SJSA1 (cell line): ENCODE measurements at places on chromosomes 11 and 22. TPM values are rescaled to one million over a fixed set of nuclear protein-coding genes. Genes with fewer than 3 reads are reported as not detected.

Gene RAB3IL1
- 1.8 and 3.0 TPM in 2 replicates for total RNA-seq

Gene JAML
- not detected in 2 replicates for total RNA-seq

Gene OR6A2
- not detected in 2 replicates for total RNA-seq

Gene LRRC10B
- total RNA-seq = not detected in 2 replicates

Gene P2RX6
- 0.05 and 0.16 TPM in 2 replicates for total RNA-seq

Gene HIKESHI
- 35.0 and 53.5 TPM in 2 replicates for total RNA-seq

DNA sequence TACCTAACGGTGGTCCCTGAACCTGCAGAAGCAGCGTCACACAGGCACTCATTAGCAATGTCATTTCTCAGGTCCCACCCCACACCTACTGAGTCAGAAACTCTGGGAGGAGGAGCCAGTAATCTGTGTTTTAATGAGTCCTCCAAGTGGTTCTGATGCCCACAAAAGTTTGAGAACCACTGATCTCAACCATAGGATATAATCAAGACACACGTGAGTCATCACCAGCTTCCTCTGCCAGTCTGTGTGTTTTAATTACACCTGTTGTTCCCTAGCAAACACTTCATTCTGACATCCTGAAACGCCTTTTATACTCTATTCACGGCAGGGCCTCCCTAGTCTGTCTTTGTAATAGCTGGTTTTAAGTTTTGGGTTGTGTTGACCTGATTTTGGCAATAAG is 5.8 kb downstream of the TECTA start:
- peaks cover 2% of the 10 kb centered on the region; the same call in 1 of the 2 replicates for H3K27me3 ChIP-seq
- H3K27ac ChIP-seq = no peak overlapping the region
- H3K4me1 ChIP-seq = no peaks in the 10 kb centered on the region
- no peaks in the 10 kb centered on the region for H3K36me3 ChIP-seq
- no peak overlapping the region for H3K4me3 ChIP-seq
- DNase-seq = no peak

DNA sequence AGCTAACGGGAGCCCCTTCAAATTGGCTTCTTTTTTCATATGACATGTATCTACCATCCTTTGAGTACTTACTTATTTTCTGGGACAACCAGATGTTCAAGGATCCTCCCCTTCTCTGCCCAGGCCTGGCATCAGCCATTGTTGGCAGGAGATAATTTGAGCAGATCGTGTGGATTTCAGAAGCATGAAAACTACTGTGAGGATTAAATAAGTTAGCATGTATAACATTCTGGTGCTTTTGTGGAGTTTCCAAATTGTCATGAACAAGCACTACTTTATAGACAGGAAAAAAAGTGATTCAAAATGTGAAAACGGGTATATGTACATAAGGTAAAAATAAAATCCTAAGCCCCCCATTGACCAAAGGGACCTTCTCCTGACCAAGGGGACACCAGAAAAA is 2.1 kb upstream of the NADSYN1 start:
- H3K27ac ChIP-seq = no peak overlapping the region
- H3K4me1 ChIP-seq = 0 out of 2 replicates have a peak, but pooled peaks cover 3% of the 10 kb centered on the region
- no peak overlapping the region for H3K4me3 ChIP-seq
- DNase-seq = no peak
- peaks cover 9% of the 10 kb centered on the region; the same call in 1 of the 2 replicates for H3K36me3 ChIP-seq

DNA sequence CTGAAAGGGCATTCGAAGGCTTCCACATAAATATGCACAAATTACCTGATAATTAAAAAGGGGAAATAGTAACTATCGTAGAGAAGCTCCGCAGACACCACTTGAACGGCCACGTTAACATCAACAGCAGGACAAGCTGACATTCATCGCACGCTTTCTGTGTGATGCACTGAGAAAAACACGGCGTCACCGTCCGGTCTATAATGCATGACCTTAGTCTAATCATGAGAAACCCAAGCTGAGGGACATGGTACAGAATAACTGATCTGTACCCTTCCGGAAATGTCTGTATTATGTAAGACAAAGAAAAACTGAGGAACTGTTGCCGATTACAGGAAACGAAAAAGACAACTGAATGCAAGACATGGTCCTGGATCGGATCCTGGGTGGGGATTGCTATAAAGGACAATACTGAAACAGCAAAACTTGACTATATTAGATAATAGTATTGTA is 678 bp upstream of the RANGAP1 start:
- peaks cover 74% of the 10 kb centered on the region for H3K4me1 ChIP-seq
- peaks cover 43% of the 10 kb centered on the region for H3K36me3 ChIP-seq
- peak overlapping the region; percentile 66 for H3K27ac ChIP-seq
- no peaks in the 10 kb centered on the region for H3K27me3 ChIP-seq
- H3K4me3 ChIP-seq = peak overlapping the region; percentile 78
- no peak for DNase-seq

GRCh38 chr11:1389103-1389931 is 417 bp upstream of the BRSK2 start:
- peak overlapping the region; percentile 32 for H3K4me3 ChIP-seq
- peaks cover 8% of the 10 kb centered on the region for H3K4me1 ChIP-seq
- DNase-seq = peak; percentile 91
- H3K27ac ChIP-seq = no peak overlapping the region
- peaks cover 8% of the 10 kb centered on the region for H3K27me3 ChIP-seq
- no peaks in the 10 kb centered on the region for H3K36me3 ChIP-seq
